ENCODE measurements at places on chromosomes 6 and 20.

DNA sequence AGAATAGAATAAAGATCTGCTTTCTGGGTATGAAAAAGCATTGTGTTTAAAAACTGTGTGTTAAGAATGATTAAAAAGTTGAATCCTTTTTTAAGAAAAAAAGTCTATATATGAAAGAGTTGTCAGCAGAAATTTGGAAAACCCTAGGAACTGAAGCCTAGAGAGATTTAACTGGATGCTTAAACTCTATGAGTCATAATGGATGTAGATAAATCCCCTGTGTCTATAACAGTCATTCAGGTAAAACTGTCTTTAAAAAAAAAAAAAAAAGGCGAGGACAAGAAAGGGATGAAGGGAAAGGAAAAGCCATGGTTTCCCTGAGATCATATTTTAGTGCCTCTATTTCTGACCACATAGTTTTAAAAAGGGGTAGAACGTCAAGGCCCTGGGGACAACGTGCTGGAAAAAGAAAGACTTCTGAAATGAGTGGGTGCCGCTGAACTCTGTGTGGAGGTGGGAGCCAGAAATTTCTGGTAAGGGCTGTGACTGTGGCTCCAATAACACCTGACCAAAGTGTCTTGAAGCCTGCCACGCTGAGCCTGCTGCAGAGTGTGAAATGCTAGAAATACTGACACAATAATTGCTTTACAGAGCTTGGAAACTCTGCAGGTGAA is 302.6 kb upstream of the ARID1B start:
- no peak for DNase-seq

- DNase-seq: no peak
Observed at GRCh38 chr6:134816780-134817179, 133.1 kb downstream of the ALDH8A1 start.

- no peak for DNase-seq
Observed at GRCh38 chr6:139508576-139508975, 134.1 kb upstream of the CITED2 start.

DNA sequence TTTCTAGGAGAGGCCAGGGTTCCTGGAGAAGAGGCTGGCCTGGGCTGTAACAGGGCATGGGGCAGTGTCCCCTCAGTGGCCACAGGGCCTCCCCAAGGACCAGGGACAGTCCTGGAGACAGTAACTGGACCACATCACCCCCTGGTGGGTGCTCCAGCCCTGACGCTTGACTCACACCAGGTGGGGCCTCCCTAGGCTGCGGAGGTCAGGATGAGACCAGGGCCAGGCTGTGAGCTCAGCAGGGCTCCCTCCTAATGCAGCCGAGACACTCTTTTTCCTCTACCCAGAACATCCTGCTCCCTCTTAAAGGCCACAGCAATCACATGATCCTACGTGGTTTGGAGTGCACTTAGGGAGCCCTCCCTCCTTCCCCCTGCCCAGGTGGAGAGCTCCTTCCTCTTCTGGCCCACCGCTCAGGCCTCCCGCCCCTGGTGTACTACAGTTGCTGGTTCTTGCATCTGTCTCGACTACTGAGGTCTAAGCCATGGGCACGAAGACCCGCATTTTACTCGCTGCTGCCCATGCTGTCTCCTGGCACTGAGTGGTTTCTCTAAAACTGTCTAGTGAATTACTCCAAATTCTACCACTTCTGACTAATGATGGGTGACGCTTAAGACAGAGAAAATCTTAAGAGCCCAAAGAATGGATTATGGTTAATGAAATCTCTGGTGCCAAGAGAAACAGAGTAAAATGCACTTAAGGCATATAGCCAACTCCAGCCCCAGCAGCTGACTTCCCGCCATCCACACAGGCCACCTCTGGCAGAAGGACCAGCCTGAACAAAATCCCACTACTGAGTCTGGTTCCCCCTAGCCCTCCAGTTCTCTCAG is 166.1 kb upstream of the CST7 start:
- DNase-seq: no peak

GRCh38 chr6:137471986-137472385 is 22.2 kb downstream of the OLIG3 start:
- no peak for DNase-seq

- no peak for DNase-seq
Observed at GRCh38 chr6:43740961-43741764, 28.8 kb upstream of the VEGFA start.

DNA sequence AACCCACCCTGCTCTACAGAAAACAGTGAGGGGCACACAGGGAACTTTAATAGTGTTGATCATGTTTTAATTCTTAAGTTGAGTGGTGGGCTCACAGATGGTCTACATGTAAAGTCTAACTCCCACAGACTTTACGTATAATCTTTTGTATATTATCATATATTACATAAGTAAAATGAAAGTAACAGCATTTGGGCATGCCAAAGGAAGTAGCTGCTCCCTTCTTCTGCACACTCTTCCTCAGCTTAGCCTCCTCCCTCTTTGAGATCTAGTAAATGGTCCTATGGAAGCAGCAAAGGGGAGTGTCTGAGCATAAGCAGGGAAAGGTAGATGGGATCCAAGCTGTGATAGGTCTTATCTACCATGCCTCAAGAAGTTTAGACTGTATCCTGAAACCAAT is 11.2 kb downstream of the MED20 start:
- no peak for DNase-seq

DNA sequence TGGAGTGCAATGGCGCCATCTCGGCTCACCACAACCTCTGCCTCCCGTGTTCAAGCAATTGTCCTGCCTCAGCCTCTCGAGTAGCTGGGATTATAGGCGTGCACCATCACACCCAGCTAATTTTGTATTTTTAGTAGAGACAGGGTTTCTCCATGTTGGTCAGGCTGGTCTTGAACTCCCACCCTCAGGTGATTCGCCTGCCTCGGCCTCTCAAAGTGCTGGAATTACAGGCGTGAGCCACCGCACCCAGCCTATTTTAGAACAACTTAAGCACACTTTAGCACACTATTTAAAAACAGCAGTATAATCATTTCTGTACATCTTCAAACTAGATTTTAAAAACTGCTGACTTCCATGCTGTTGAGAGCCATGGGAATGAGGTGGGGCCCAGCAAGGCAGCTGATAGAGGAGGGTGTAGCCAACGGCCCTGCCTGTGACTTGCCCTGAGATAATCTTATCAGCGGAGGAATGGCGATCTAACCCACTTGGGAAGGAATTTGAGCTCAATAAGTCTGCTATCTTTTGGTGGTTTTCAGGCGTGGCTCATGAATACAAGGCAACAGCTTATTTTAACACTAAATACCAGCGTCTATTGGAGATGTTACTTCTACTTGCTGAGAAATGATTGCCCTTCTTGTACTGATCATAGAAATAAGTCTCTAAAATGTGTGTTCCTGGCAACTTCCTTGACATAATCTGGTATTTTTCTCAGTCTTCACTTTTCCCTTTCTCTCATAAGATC is 12.1 kb downstream of the ZDHHC14 start:
- DNase-seq: no peak

DNA sequence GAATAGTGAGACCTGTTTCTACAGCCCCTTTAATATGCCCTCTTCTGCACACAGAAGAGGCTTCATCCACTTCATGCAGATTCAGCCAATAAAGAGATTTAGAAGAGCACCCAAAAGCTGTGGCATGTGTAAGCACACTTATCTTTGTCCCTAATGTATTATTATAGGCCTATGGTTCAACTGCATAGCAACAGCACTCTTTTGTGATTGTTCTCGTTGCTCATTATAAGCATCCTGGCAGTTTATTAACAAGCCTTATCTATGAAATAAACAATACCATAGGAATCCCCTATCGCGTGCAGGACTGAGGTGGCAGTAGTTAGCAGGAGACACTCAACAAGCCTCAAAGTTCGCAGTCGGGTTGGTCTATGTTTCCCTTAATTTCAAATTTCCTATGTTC is 138.5 kb upstream of the BEND6 start:
- DNase-seq: no peak

- no peak for DNase-seq
Observed at GRCh38 chr20:51156041-51156982, 133.4 kb upstream of the KCNG1 start.
